Natural killer cell (primary cell): ENCODE measurements at places on chromosomes 5 and 9.

GRCh38 chr5:132684922-132685720 lies 11.3 kb downstream of the IL4 start:
- H3K4me3 ChIP-seq, result no peak overlapping the region
- no peaks in the 10 kb centered on the region for H3K27me3 ChIP-seq
- no peak for DNase-seq

DNA sequence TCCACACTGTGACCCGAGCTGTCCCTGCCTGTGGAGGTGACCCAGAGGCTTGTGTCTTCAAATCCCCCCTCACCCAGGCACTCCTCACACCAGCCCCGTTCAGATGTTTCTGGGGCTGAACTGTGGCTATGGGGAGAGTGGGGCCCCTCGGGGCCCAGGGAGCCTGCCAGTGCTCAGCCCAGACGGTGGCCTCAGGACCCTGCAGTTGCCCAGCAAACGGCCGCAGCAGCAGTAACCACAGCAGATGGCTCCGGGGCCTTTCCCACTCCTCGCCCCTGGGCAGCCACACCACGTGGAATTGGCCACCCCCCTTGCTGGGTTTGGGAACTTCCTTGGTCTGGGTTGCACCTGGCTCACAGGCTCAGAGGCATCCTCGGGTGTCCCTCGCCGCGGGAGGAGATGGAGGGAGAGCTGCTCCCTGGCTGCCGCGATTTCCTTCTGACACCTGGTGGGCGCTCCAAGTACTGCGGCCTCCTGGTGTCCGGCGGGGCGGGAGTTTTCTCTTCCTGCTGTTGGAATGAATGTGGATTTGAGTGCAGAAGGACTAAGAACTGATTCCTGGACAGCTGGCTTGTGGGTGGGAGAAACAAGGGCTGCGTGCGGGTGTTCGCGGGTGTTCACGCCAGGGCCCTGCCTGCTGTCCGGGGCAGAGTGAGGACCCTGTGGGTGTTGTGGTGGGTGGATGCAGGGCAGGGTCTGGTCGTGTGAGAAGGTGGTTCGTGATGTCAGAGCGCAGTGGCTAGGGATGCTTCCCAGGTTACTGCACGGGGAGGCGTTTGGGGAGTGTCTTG lies 97.5 kb downstream of the COL5A1 start:
- H3K27me3 ChIP-seq, result no peaks in the 10 kb centered on the region
- no peaks in the 10 kb centered on the region for H3K4me1 ChIP-seq
- DNase-seq, result peak; percentile 34
- no peak overlapping the region for H3K27ac ChIP-seq
- no peak overlapping the region for H3K4me3 ChIP-seq

- H3K36me3 ChIP-seq, result no peaks in the 10 kb centered on the region
- H3K4me1 ChIP-seq, result no peaks in the 10 kb centered on the region
- no peak overlapping the region for H3K27ac ChIP-seq
- no peaks in the 10 kb centered on the region for H3K27me3 ChIP-seq
These were observed 239.7 kb downstream of the MLLT3 start for GRCh38 chr9:20382460-20383071.

- H3K27ac ChIP-seq, result no peak overlapping the region
- H3K36me3 ChIP-seq, result no peaks in the 10 kb centered on the region
- no peaks in the 10 kb centered on the region for H3K27me3 ChIP-seq
- no peaks in the 10 kb centered on the region for H3K4me1 ChIP-seq
- no peak for DNase-seq
These were observed 36.1 kb upstream of the ACOT12 start for GRCh38 chr5:81429985-81430384.

DNA sequence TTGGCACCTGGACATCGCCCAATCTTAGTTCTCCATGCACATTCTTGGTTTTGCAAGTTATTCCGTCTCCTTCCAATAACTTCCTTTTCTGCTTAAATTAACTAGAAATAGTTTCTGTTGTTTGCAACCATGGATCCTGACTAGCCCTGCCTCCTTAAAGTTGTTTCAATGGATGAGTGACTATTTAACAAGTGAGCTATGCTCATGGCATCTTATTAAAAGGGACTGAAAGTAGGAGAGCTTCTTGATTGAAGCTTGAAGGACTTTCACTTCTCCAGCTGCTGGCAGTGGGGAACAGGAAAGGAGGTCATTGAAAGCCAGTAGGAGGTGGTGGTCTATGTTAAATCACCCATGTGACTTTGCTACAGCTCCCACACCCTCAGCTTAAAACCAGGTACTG lies 466.8 kb downstream of the ARHGEF28 start:
- H3K27ac ChIP-seq, result no peak overlapping the region
- no peaks in the 10 kb centered on the region for H3K4me1 ChIP-seq
- H3K27me3 ChIP-seq, result no peaks in the 10 kb centered on the region
- DNase-seq, result no peak

DNA sequence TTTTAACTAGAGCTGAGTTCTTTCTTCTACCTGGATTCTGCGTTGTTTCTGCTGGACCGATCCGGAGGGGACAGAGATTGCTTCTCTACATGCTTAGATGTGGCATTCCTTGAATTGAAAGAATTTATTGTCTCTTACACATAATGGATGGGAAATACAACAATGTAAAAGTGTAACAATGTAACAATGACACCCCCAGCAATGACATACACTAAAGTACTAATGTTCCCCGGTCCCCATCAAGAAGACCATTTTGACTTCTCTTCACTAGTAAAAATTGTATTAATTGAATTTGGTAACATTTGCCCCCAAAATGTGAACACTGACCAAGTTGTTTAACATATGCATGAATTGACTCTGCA lies 760.2 kb downstream of the TAF11L14 start:
- no peak overlapping the region for H3K27ac ChIP-seq
- no peaks in the 10 kb centered on the region for H3K36me3 ChIP-seq
- no peak overlapping the region for H3K4me3 ChIP-seq
- DNase-seq, result no peak

DNA sequence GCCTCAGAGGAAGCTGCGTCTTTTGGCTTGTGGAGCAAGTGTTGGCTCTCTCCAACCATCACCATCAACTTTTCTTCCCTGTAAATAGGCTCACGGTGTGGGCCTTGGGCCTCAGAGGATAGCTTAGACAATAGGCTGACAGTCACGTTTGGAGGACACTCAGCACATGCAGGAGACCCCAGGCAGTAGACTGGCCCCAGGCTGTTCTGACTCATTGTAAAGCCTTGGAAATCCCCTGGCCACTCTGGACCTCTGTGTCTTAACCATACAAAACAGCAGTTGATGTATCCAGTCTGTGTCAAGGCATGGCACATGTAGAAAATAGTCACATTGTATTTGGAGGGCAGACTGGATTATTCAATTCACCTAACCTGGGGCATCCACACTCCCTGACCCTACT lies 18.6 kb downstream of the CD74 start:
- peaks cover 84% of the 10 kb centered on the region for H3K36me3 ChIP-seq
- no peak for DNase-seq
- no peaks in the 10 kb centered on the region for H3K4me1 ChIP-seq
- H3K4me3 ChIP-seq, result no peak overlapping the region
- no peaks in the 10 kb centered on the region for H3K27me3 ChIP-seq

DNA sequence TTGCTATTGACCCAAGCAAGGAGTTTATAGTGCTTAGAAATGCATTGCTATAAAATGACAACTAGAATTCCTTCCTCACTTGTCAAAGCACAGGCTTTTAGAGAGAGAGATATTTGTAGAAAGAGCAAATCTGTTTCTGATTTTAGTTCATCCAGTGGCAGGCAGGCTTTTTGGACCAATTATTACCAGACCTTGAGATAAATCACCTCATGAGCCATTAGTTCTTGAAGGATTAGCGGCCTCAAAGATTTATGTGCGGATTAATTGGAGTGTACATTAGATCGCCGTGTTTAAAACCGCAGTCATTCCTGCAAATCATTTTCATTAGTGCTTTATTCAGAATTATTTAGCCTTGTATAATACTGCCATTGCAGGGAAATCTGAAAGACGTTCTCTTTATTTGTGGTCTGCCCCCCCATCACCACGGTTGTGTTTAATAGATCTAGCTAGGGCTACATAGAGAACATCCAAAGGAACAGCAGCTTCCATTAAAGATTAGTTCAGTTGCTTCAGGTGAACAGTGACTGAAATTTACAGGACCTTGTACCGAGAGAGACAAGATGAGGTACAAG lies 28.8 kb upstream of the TJP2 start:
- no peak overlapping the region for H3K27ac ChIP-seq
- no peaks in the 10 kb centered on the region for H3K4me1 ChIP-seq
- no peak overlapping the region for H3K4me3 ChIP-seq
- no peaks in the 10 kb centered on the region for H3K27me3 ChIP-seq
- no peak for DNase-seq

- no peak overlapping the region for H3K27ac ChIP-seq
- no peaks in the 10 kb centered on the region for H3K4me1 ChIP-seq
- H3K36me3 ChIP-seq, result no peaks in the 10 kb centered on the region
- H3K4me3 ChIP-seq, result no peak overlapping the region
- DNase-seq, result no peak
- peaks cover 10% of the 10 kb centered on the region for H3K27me3 ChIP-seq
These were observed 15.7 kb downstream of the TMEM171 start for GRCh38 chr5:73136055-73136562.

GRCh38 chr9:18605766-18606180 lies 131.8 kb downstream of the ADAMTSL1 start:
- no peak overlapping the region for H3K27ac ChIP-seq
- no peak overlapping the region for H3K4me3 ChIP-seq
- H3K36me3 ChIP-seq, result no peaks in the 10 kb centered on the region
- no peaks in the 10 kb centered on the region for H3K27me3 ChIP-seq
- no peak for DNase-seq
- no peaks in the 10 kb centered on the region for H3K4me1 ChIP-seq

GRCh38 chr5:53183880-53184279 lies 74.3 kb upstream of the MOCS2 start:
- DNase-seq, result no peak
- H3K4me3 ChIP-seq, result no peak overlapping the region
- H3K27ac ChIP-seq, result no peak overlapping the region
- H3K36me3 ChIP-seq, result no peaks in the 10 kb centered on the region

DNA sequence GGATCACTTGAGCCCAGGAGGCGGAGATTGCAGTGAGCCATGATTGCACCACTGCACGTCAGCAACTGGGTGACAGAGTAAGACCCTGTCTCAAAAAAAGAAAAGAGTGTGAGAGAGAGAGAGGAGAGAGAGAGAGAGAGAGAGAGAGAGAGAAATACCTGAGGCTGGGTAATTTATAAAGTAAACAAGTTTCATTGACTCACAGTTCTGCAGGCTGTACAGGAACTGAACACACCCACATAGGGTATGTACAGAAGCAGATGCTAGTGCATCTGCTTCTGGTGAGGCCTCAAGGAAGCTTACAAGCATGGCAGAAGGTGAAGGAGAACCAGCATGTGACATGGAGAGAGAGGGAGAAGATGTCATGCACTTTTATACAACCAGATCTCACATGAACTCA lies 46.4 kb upstream of the CHD1 start:
- H3K4me3 ChIP-seq, result no peak overlapping the region
- no peaks in the 10 kb centered on the region for H3K4me1 ChIP-seq
- H3K36me3 ChIP-seq, result no peaks in the 10 kb centered on the region
- no peak overlapping the region for H3K27ac ChIP-seq
- no peak for DNase-seq

- peaks cover 55% of the 10 kb centered on the region for H3K4me1 ChIP-seq
- H3K36me3 ChIP-seq, result peaks cover 41% of the 10 kb centered on the region
- H3K4me3 ChIP-seq, result no peak overlapping the region
- no peaks in the 10 kb centered on the region for H3K27me3 ChIP-seq
These were observed 9.4 kb downstream of the TRAF1 start for GRCh38 chr9:120916991-120917880.

GRCh38 chr5:9278921-9279603 lies 266.8 kb downstream of the SEMA5A start:
- no peak overlapping the region for H3K27ac ChIP-seq
- no peak for DNase-seq
- H3K4me3 ChIP-seq, result no peak overlapping the region
- no peaks in the 10 kb centered on the region for H3K36me3 ChIP-seq
- H3K4me1 ChIP-seq, result no peaks in the 10 kb centered on the region

GRCh38 chr5:177434437-177434836 lies 8.0 kb downstream of the GRK6 start:
- H3K4me1 ChIP-seq, result peaks cover 84% of the 10 kb centered on the region
- H3K36me3 ChIP-seq, result peaks cover 81% of the 10 kb centered on the region
- no peak overlapping the region for H3K4me3 ChIP-seq
- no peaks in the 10 kb centered on the region for H3K27me3 ChIP-seq
- DNase-seq, result no peak
- peak overlapping the region; percentile 12 for H3K27ac ChIP-seq

DNA sequence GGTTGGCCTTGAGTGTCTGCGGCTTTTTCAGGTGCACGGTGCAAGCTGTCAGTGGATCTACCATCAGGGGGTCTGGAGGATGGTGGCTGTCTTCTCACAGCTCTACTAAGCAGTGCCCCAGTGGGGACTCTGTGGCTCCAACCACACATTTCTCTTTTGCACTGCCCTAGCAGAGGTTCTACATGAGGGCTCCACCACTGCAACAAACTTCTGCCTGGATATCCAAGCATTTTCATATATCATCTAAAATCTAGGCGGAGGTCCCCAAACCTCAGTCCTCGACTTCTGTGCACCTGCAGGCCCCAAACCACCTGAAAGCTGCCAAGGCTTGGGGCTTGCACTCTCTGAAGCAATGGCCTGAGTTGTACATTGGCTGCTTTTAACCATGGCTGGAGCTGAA lies 601.5 kb downstream of the MTRR start:
- no peak overlapping the region for H3K4me3 ChIP-seq
- DNase-seq, result no peak
- no peaks in the 10 kb centered on the region for H3K27me3 ChIP-seq
- no peak overlapping the region for H3K27ac ChIP-seq

- no peak within 1 kb of the TSS for H3K27ac ChIP-seq
- no peak for DNase-seq
- H3K36me3 ChIP-seq, result no peaks in the 10 kb centered on the region
- H3K4me3 ChIP-seq, result no peak within 1 kb of the TSS
- peaks cover 15% of the 10 kb centered on the region for H3K4me1 ChIP-seq
These were observed at the start of gene PPIC for GRCh38 chr5:123036391-123037103. Gene PPIC, minus strand, starts transcription at chr5:123036725. Its CDS starts 100 bp downstream, at chr5:123036625.

GRCh38 chr5:15737036-15737821 lies 237.2 kb downstream of the FBXL7 start:
- H3K27me3 ChIP-seq, result no peaks in the 10 kb centered on the region
- H3K4me1 ChIP-seq, result no peaks in the 10 kb centered on the region
- no peak for DNase-seq
- H3K4me3 ChIP-seq, result no peak overlapping the region

GRCh38 chr5:135439231-135440205 lies 7.6 kb downstream of the DCANP1 start:
- no peaks in the 10 kb centered on the region for H3K36me3 ChIP-seq
- no peak overlapping the region for H3K4me3 ChIP-seq
- no peaks in the 10 kb centered on the region for H3K27me3 ChIP-seq

- no peaks in the 10 kb centered on the region for H3K4me1 ChIP-seq
- H3K27ac ChIP-seq, result no peak overlapping the region
- no peak for DNase-seq
- no peaks in the 10 kb centered on the region for H3K27me3 ChIP-seq
- H3K4me3 ChIP-seq, result no peak overlapping the region
These were observed 38.3 kb downstream of the UNC5A start for GRCh38 chr5:176848651-176849050.

GRCh38 chr5:150406103-150406722 lies 6.5 kb downstream of the CD74 start:
- peak overlapping the region; percentile 18 for H3K27ac ChIP-seq
- H3K27me3 ChIP-seq, result no peaks in the 10 kb centered on the region
- DNase-seq, result no peak
- H3K36me3 ChIP-seq, result peaks cover 69% of the 10 kb centered on the region
- no peak overlapping the region for H3K4me3 ChIP-seq
